ENCODE measurements at places on chromosomes 6 and 20.

- no peak for DNase-seq
Observed at GRCh38 chr20:45347297-45347935, 808 bp downstream of the SDC4 start.

- DNase-seq: peak; percentile 65
Observed at GRCh38 chr6:36131511-36132245, 1.4 kb downstream of the MAPK13 start.

DNA sequence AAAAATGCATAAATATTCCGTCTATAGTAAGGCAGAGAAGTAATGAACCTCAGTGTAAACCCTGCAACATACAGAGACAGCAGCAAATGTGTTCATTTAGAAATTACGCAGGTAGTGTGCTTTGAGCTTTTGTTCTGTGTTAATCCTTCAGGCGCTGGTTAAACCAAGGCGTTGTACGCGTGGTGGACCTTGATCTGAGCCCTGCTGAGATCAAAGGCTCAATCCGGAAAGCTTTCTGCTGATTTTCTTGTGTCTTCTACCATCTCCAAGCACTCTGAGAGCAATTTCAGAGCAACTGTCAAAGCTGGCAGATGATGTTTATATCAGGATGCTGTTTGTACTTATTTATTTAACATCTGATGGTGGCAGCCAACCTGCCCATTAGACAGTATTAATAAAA is 382.8 kb downstream of the CDH26 start:
- DNase-seq: no peak

GRCh38 chr20:31989030-31989645 is 21.1 kb upstream of the CCM2L start:
- DNase-seq: no peak

DNA sequence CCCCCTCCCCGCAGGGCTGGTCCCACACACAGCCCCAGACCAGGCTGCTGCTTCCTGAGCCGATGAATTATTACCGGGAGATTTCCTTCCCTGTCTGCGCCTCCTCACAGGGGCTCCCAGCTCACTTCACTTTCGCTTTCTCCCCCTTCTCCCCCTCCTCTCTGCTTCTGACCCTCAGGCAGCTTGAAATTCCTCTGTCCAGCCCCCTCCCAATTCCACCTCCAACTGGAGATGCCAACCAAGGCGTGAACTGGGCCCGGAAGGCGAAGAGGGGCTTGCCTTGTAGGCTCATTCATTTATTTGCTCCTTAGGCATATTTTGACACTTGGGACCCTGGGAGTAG is 1.7 kb upstream of the TCF15 start:
- no peak for DNase-seq

- DNase-seq: no peak
Observed at GRCh38 chr6:52422156-52422555, 2.0 kb downstream of the EFHC1 start.

- DNase-seq: no peak
Observed at GRCh38 chr6:3086282-3086946, 18.1 kb downstream of the RIPK1 start.

Measured in HTR-8/SVneo (cell line).